ENCODE measurements at places on chromosomes 1 and 21. TPM values are rescaled to one million over a fixed set of nuclear protein-coding genes. Genes with fewer than 3 reads are reported as not detected.

Gene TLCD4
- 0.30 TPM for total RNA-seq

Gene AGRN
- 96.2 TPM for total RNA-seq

Gene PLPP3
- total RNA-seq, result 5.3 TPM

Gene WDR64
- total RNA-seq, result not detected

Gene ADAM30
- total RNA-seq, result 0.05 TPM

Gene FCRL2
- not detected for total RNA-seq

Gene IRF6
- 0.59 TPM for total RNA-seq

Gene YTHDF2
- 63.6 TPM for total RNA-seq

Gene ANKRD35
- total RNA-seq, result 0.42 TPM

Gene KRTAP19-5
- not detected for total RNA-seq

Gene BROX
- 45.0 TPM for total RNA-seq
